ENCODE measurements at places on chromosomes 2 and 18. TPM values are rescaled to one million over a fixed set of nuclear protein-coding genes. Genes with fewer than 3 reads are reported as not detected.

Gene TRIM43
- not detected for polyA plus RNA-seq

Gene PROKR1
- polyA plus RNA-seq = not detected

Gene HRH4
- polyA plus RNA-seq = not detected

DNA sequence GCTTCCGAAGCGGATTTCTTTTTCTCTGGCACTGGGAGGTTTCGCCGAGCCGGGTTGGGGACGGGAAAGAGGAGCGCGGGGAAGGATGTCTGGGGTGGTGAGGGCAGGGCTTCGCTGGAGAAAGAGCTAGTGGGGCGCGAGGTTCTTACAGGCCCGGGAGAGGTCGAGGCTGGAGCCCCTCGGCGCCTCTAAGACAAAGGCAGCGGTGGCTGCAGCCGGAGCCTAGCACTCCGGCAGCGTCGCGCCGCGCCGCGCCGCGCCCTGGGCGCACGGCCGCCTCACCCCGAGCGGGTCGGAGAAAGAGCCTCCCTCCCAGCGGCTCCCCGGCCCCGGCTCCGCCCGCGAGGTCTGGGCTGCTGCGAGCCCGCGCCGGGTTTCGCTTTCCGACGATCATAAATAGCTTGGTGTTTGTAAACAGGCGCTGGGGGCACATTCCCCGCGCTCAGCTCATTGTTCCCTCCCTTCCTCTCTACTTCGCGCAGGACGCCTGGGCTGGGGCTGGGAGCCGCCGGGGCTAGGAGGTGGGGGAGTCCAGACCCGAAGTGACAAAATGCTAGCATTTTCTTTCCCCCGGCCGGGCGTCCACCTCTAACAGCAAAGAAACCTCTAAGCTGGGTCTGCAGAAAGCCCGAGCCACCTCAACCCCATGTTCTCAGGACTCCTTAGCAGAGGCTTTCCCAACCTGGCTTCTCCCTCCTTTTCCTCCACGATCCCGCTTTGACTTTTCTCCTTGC, 813 bp upstream of the MEIS1 start:
- DNase-seq = no peak

GRCh38 chr2:45964223-45964841, 312.9 kb downstream of the PRKCE start:
- DNase-seq = no peak

- DNase-seq = no peak
Observed at GRCh38 chr18:3264362-3264761, 2.4 kb downstream of the MYL12B start.

Gene TRAF3IP1
- polyA plus RNA-seq = 5.9 TPM

Gene FLACC1
- not detected for polyA plus RNA-seq

DNA sequence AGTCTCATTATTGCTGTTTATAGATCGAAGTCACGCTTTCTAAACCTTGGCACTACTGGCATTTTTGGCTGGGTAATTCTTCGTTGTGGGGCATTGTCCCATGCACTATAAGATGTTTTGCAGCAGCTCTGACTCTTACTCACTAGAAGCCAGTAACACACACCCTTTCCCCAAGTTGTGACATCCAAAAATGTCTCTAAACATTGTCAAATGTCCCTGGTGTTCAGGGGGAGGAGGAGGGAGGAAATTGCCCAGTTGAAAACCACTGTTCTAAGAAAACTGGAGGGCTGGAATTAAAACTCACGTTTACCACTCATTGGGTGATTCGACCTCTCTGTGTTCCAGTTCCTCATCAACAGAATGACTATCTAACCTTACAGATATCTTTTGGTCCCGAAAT, 115.7 kb upstream of the KLF7 start:
- DNase-seq = no peak

DNA sequence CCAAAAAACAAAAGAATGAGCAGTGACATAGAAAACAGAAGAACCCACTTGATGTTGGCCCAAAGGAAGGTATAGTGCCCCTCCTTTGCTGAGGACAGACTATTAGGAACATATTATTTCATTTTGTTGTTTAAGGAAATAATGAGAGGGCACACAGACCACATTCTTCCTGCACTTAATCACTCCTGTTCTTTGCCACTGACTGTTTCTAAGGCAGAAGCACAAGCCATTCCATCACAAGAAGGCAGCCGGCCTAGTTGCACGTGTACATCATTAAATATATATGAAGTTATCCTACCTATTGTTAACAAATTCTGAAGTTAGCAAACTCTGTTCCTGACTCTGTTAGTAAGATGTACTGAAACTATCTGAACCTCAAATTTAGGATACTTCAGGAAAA, 110.0 kb downstream of the LNPK start:
- no peak for DNase-seq

- DNase-seq = no peak
Observed at GRCh38 chr18:65146482-65147021, 604.3 kb upstream of the CDH7 start.

DNA sequence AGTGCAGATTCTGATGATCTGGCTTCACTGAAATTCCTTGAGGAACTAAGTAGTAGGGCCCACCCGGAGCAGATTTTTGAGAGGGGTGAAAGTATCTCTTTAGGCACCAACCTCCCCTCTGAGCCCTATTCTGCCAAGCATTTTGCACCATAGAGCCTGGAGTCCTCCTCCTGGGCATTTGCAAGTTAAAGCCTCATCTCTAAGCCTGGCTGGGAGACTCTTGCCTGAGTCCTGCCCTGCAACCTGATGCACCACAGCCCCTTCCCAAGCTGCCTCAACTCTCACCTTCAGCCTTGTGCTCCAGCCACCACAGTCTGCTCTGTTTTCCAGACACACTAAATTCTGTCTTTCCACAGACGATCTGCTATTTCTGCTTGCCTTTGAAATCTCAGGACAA, 79.6 kb upstream of the PKDCC start:
- no peak for DNase-seq

GRCh38 chr2:173667415-173667814, 297.8 kb downstream of the SP3 start:
- no peak for DNase-seq

DNA sequence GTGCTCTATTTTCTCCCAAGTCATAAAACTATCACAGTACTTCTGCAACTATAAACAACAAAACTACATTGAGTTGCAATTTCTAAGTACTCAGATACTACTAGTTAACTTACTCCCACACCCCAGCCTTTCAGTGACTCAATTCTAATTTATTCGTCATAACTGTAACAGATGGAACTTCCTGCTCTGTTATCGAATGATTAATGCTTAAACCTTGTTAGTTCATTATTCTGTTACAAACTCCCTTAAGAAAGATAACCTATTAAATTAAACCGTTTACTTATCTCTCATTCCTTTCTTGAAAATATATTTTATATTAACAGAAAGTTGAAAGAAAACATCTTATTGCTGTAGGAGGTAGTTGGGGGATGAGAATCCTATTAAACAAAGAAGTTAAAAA, 17.0 kb downstream of the TNFAIP6 start:
- DNase-seq = no peak

Gene SNED1
- polyA plus RNA-seq = 1.8 TPM

Gene BCL2L11
- polyA plus RNA-seq = 0.66 TPM

Gene PLEKHH2
- polyA plus RNA-seq = not detected

Gene CXCR1
- polyA plus RNA-seq = not detected

Gene CHRNA1
- polyA plus RNA-seq = 0.13 TPM

GRCh38 chr2:71778514-71778913, 325.2 kb downstream of the DYSF start:
- no peak for DNase-seq

DNA sequence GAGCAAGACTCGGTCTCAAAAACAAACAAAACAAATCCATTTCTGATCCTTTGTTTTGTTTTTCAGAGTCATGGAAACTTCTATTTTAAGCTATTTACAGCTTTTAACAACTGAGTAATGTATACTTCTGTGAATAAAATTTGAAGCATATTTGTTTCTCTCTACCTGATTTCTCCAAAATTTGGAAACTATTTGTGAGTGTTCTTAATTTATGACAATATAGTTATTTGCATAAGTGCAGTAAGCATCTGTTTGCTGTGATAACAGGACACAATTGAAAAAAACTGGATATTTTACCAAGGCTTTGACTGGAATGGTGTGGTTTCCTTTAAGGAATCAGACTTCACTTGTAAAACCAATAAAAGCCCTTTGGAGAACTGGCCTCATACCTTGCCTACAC, 53.3 kb upstream of the GULP1 start:
- no peak for DNase-seq

Gene CBLN2
- 0.16 TPM for polyA plus RNA-seq

Gene LIMS3
- polyA plus RNA-seq = 0.36 TPM

Gene SLC14A1
- polyA plus RNA-seq = not detected

Gene TXNDC2
- not detected for polyA plus RNA-seq

- DNase-seq = peak; percentile 77
Observed at GRCh38 chr2:201182650-201183364, at the start of gene CASP10. Gene CASP10, plus strand, starts transcription at chr2:201183141. Its CDS starts 2,637 bp downstream, at chr2:201185778.

DNA sequence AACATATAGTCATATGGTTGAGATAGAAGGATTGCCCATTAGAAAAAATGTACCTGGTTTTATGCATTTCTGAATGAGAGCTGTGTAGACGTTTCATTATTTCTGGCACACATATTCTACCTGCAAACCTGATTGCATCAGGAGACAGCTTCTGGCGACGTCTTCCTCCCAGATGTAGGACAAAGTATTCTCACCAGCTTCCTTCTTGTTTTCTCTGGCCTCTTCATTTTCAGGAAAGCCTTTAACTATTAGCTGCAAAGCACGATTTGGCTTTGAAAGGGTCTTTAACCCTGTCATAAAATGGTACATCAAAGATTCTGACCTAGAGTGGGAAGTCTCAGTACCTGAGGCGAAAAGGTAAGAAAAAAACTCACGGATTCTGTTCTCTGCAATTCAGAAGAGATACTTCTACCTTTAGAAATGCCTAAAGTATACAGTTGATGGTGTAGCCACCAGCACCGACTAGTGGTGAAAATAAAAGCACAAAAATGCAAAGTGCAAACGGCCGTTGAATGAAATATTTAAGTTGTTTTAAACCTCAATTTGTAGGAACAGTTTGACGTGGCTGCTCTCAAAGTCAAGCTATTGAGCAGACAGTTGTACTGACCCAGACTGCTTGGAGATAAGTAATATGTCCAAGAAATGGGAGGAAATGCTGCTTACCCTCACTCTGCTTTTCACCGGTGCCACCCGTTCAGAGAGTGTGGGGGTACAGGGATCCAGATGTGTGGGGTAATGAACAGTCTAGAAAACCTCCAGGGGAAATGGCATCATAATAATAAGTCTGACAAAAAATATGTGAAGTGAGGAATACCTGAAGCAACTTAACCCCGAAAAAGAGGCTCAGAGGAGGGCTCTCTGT, 20.2 kb downstream of the IL18RAP start:
- no peak for DNase-seq

Data from GM12878 (cell line).